Substantia nigra (tissue), 51 donors: ENCODE measurements at places on chromosomes 16 and 17.

- DNase-seq, result no peak
Measured at GRCh38 chr16:52488837-52489289, 58.1 kb downstream of the TOX3 start.

- DNase-seq, result no peak
Measured at GRCh38 chr16:85446951-85447692, 166.0 kb upstream of the GSE1 start.

DNA sequence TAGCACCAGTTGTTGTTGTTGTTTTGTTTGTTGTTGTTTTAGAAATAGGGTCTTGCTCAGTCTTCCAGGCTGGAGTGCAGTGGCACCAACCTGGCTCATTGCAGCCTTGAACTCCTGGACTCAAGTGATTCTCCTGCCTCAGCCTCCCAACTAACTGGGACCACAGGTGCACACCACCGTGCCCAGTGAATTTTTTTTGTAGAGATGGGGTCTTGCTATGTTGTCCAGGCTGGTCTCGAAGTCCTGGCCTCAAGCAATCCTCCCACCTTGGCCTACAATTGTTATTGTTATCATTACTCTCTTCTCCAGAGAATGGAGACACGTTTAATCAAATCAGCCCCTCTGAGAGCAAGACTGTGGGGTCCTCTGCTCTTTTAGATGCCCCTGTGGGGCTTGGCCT, 42.7 kb upstream of the EMP2 start:
- DNase-seq, result no peak

GRCh38 chr17:65404761-65405160, 156.7 kb downstream of the AXIN2 start:
- no peak for DNase-seq

DNA sequence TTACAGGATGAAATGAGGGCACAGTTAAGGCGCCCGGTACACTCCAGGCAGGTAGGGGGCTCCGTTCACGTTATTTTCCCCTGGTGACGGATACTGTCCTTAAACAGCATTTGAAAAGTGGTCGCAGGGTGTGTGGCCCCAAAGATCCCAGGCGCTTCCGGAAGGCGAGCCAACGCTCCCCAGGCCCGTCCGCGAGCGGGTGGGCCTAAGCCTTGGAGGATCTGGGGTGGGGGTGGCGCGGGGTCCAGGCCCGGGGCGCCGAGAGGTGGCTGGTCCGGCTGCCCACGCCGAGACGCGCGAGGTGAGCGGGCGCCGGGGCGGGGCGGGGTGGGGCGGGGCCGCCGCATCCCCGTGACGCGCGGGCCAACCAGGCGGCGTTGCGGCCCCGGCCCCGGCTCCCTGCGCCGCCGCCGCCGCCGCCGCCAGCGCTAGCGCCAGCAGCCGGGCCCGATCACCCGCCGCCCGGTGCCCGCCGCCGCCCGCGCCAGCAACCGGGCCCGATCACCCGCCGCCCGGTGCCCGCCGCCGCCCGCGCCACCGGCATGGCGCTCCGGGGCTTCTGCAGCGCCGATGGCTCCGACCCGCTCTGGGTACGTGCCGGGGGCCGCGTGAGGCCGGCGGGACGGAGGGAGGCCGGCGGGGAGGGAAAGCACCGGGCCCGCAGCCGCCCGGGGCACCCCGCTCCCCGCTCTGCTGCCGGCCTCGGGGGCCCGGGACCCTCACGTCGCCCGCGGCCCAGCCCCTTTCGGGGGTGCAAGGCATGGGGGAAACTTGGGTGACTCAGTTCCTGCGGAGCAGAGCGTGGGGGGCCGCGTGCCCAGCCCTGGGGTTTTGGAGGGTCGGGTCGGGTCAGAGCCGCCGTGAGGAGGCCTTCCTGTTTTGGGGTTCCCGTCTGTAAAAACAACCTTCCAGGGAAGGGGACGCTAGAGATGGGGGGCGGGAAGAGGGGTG, at the start of gene ABCC1:
Gene ABCC1 (plus strand): TSS at position 407 of the 951 bp plus-strand sequence. CDS start 136 bp downstream, at position 543.
- no peak for DNase-seq

GRCh38 chr17:81025741-81026129, 9.2 kb upstream of the BAIAP2 start:
- DNase-seq, result no peak

- no peak for DNase-seq
Measured at GRCh38 chr17:34858591-34859565, 102.4 kb downstream of the CCT6B start.

GRCh38 chr16:30335598-30336474, 19.3 kb downstream of the CD2BP2 start:
- peak; percentile 51 for DNase-seq

DNA sequence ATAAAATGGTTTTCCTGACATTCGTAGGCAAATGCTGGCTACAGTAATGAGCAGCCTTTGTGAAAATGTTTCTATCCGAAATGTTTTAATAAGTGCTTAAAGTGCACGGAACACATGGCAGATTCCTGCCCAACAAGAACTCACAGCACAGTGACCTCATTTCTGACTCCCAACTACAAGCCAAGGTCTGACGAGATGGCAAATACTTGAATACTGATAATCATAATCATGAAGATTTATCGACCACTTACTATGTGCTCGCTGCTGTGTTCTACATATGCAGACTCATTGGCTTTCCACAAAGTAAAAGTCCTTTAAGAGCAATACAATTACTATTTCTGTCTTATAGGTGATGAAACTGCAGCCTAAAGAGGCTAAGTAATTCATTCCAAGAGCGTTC, 238.1 kb upstream of the CDH5 start:
- no peak for DNase-seq

- DNase-seq, result peak; percentile 79
Measured at GRCh38 chr17:78925234-78925633, at the start of gene TIMP2. Gene TIMP2, minus strand, starts transcription at chr17:78925387. Its CDS starts 299 bp downstream, at chr17:78925088.

DNA sequence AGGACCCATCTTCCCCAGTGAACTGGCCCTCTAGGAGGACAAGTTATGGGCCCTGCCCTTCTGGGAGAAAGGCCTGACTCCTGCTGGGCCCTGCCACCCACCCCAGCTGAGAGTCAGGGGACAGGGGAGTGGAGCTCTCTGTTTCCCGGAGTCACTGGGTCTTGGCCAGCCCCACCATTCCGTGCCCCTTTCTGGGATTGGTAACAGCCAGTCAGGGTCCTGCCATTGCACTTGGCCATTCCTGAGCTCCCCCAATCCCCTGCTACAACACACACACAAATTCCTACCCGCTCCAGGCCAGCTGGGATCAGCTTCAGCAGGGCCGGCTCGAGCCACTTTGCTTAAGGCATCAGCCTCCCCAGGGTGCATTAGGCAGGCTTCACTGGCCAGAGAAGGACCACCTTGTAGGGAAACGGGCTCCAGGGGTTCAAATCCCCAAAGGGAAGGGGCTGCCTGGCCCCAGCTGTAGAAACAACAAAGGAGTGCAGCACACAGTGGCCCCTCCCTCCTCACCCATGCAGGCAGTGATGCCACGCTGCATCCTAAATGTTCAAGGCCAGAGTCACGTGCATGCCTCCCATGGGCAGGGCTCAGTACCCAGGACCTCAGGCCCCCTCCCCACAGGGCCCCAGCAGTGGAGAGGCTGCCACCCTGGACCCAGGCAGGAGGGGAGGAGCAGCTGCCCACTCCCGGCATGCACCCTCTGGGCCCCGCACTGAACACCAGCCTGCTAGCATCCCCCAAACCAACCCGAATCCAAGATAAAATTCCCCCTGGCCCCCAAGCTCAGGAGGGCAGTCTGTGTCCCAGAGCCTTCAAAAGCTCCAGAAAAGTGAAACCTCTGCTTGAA, 37.7 kb downstream of the C16orf78 start:
- no peak for DNase-seq

GRCh38 chr17:35968520-35969054, 12.7 kb downstream of the CCL16 start:
- DNase-seq, result no peak

DNA sequence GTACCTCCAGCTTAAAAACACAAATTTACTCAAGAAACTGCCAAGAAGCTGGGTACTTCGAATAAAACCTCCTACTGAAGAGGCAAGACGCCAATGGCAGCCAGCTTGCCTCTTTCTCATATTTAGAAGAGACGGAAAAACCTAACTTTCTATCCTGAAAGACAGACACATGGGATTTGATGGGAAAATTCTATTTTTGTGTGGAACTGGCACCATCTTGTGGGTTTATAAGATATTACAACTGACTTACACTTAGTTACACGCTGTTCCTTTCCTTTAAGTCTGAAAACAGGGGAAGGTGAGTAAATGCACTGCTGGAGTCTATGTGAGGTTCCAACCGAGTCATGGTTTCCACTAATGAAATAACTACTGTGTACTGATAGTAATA, 10.3 kb downstream of the ZNF18 start:
- DNase-seq, result no peak

GRCh38 chr16:586645-587590, 2.9 kb upstream of the RAB40C start:
- DNase-seq, result no peak

- no peak for DNase-seq
Measured at GRCh38 chr16:49545741-49546448, 172.3 kb downstream of the C16orf78 start.

- DNase-seq, result no peak
Measured at GRCh38 chr17:48751172-48751571, 22.6 kb upstream of the HOXB13 start.

GRCh38 chr16:10206215-10206614, 24.0 kb upstream of the GRIN2A start:
- DNase-seq, result no peak

GRCh38 chr16:79618692-79619050, 18.1 kb upstream of the MAF start:
- DNase-seq, result no peak

DNA sequence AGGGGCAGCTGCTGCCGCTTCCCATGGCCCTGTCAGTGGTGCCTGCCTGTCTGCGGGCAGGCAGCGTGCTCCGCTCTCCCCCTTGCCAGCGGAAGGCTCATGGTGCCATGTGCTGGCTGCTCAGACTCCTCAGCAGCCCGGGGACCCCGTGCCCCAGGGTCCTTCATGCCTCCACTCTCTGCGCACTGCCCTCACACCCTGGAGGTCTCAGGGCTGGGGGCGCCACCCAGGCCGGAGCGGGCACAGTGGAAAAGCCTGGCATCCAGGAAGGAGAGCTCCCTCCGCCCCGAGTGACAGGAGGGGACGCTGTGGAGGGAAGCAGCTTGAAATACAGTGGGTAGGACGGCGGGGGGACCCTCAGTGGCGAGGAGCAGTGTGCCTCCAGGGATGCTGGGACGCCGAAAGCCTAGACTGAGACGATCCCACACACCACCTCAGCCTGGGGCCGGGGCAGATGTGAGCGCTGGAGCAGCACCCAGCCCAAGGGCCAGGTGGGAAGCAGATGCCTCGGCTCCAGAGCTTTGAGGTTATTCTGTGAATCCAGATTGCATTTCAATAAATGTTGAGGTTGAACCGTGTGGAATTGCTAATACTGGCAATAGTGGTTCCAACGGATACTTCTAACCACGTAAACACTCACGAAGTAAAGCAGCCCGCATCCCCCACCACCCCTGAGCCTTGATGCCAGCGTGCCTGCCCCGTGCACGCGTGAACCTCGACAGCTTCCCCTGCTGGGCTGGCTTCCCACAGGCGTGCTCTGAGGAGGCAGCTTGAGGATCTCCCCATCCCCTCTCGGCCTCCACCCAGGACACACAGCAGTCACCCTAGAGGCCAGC, 6.5 kb downstream of the TMEM204 start:
- no peak for DNase-seq

DNA sequence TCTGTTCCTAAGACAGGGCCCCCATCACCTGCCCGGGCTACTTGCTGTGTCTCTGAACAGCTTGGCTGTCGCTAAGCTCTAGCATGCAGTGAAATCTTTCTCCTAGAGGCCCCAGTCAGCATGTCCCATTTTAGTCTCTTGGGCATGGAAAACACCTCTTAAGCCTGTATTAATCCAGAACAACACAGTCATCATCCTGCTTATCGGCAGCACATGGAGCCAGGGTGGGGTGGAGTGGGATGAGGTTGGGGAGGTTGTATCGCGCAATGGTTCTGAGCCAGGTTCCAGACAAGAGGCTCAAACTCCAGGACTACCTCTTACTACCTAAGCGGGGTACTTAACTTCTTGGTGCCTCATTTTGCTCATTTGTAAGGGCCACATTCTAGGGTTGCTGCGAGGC, 7.8 kb downstream of the ST6GALNAC2 start:
- no peak for DNase-seq

- no peak for DNase-seq
Measured at GRCh38 chr17:46818929-46819859, 702 bp upstream of the WNT3 start.

GRCh38 chr17:14225254-14225980, 11.2 kb downstream of the CDRT15 start:
- no peak for DNase-seq

- DNase-seq, result no peak
Measured at GRCh38 chr17:1997927-1998742, 27.0 kb downstream of the RTN4RL1 start.

- no peak for DNase-seq
Measured at GRCh38 chr17:72421128-72422092, 300.6 kb downstream of the SOX9 start.

DNA sequence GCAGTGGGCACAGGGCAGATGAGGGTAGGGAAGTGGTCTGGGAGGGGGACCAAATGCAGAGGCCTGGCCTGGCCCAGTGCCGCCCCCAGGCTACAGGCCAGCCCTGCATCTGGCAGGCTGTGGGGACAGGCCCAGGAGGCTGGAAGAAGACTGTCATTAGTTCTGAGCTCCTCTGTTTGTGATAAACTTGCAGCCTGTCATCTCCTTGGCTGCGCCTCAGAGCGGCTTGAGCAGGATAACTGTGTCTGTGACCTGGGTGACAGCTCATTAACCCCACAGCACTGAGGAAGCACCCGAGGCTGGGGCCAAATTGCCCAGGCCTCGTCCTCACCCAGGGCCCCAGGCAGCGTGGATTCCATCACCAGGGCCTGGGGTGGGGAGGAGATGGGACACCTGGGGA, 23.9 kb downstream of the ABCC3 start:
- no peak for DNase-seq

GRCh38 chr16:30903596-30903995, 7.2 kb downstream of the CTF1 start:
- DNase-seq, result no peak
